ENCODE measurements at places on chromosomes 13 and 19.
A peak's percentile ranks its signal among the peaks of the same experiment; 100 is the strongest.

DNA sequence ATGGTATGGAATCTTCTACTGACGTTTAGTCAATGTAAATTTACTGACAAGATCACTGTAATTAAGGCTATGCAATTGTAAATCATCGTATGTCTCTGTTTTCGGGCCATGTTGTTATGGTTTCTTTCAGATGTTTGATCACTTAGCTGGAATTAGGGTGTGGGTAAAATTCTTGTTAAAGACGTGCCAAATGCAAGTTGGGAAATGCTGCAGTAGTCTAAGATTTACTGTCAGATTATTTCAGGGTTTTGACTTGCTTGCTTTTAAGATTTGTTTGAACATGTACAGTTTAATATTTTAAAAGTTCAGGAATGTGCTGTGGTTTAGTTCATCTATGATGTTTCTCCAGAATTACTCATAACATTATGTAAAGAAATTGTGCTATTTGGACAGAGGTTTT, 10.8 kb downstream of the NDFIP2 start:
- DNase-seq, result no peak

GRCh38 chr13:41780715-41781706, 179.9 kb downstream of the VWA8 start:
- DNase-seq, result no peak

- no peak for DNase-seq
These were observed 5.4 kb upstream of the ZNF765 start for GRCh38 chr19:53389571-53389970.

DNA sequence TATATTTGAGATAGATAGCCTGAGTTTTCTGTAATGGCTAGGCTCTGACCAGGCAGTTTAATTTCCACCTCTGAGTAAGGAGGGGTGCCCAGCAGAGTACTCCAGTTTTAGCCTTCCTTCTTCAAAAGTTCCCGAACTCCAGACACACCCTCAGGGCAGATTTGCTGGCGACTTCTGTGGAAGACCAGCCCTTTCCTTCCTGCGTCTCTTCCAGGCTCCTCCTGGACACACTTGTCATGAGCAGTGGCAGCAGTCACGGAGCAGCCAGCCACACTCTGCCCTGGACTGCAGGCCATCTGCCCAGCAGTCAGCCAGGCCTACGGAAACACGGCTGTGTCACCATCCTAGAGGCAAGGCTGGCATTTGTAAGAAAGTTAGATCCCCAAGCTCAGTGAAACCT, 6.6 kb upstream of the FLT1 start:
- no peak for DNase-seq

GRCh38 chr19:28483197-28483596, 729.8 kb downstream of the UQCRFS1 start:
- DNase-seq, result no peak

DNA sequence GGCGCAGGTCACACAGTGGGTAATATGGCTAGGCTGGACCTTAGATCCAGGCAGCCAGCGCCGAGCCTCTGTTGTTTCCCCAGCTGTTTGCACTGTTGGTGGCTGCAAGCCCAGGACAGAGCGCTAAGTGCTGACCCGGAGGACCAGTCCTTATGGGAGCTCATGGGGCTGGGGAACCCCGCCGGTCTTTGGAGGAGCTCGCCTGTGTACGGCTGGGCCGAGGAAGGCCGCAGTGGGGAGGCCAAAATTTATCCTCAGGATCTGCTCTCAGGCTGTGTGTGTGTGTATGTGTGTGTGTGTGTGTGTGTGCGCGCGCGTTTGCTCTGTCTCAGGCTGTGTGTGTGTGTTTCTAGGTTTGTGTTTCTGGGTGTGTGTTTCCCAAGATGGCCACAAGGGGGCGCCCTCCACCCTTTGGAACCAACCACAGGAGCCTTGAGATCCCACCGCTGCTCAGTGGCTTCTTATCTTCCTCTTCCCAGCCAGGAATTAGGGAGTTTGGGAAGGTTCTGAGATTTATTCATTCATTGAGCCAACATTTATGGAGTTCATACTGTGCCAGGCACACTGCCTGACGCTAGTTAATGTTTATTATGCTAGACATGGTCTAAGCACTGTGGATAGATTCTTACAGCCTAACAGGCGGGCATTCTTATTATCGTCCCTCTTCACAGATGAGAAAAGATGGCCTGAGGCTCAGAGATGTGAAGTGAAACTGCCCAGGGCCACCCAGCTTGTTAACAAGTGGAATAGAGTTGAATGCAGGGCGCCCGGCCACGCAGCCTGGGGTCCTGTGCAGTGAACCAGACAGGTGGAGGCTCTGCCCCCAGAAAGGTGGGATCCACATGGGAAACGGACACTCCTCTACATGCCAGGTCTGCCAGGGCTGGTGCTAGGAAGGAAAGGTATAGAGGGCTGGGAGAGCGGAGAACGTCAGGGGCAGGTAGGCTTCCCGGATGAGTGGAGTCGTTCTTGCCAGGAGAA, 13.0 kb downstream of the PGLYRP1 start:
- peak; percentile 51 for DNase-seq

GRCh38 chr13:84609716-84610115, 727.4 kb upstream of the SLITRK1 start:
- DNase-seq, result no peak

GRCh38 chr19:47240996-47241918, 10.3 kb upstream of the BBC3 start:
- peak; percentile 71 for DNase-seq

DNA sequence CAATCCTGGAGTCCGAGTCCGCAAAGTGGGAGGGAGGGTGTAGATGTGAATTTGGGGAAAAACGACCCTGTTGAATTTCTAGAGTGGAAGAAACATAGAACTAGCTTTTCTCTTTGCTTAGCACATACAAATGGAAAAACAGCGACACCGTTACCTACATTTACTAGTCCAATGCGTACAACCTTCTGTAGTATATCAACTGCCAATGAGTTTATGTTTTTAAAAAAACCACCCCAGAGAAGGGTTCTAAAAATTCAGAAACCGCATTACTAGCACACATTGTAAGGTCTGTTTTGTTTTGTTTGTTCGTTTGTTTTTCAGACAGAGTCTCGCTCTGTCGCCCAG, 332 bp upstream of the SUPT20H start:
- no peak for DNase-seq

GRCh38 chr13:27375686-27376326, 48.6 kb upstream of the GTF3A start:
- no peak for DNase-seq

Data from stimulated activated CD8-positive, alpha-beta memory T cell treated with anti-CD3 and anti-CD28 coated beads, Interleukin-2, amount 100 ng/mL, for 48 hours (primary cell).